Fibroblast of skin of left biceps (primary cell): ENCODE measurements at places on chromosomes 12 and 14.

DNA sequence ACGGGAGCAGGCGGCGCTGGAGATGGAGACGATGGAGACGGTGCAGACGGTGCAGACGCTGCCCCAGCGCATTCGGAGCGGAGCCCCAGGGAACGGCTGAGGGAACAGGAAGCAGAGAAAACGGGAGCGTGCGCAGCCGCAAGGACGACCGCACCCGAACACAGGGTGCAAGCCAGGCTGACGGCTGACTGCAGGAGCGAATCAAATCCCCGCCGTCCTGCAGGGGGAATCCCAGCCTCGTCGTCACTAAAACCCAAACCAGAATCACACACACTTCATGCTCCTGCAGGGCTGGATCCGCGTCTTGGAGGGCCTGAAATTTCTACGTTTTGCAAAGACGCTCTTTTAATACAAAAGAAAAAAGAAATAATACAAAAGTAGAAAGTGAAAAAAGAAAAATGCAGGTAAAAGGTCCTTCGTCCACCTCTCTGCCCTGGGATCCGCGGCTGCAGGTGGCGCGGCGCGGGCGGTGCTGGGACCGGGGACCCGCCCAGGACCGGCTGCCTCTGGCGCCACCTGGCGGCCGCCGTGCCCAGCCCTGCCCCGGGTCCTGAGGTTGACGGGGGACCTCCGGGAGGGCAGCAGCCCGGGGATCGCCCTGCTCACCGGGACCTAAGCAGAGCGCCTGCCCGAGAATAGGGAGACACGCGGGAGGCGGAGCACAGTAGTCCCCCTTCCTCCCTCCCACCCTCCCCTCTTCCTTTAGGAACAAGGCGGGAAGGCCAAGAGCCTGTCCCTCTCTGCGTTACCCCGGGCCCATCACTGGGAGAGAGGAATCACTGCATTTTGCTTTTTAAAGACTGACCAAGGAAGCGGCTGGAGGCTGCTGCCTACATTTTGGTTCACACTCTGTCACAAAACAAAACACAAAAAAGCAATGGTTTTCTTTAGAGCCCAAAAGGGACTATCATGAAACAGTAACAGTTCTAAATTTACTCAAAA is 20.1 kb downstream of the STX2 start:
- no peak for DNase-seq

GRCh38 chr14:105851716-105852377 is 325.5 kb downstream of the TMEM121 start:
- DNase-seq, result no peak

- no peak for DNase-seq
Observed at GRCh38 chr12:20120403-20120725, 248.0 kb upstream of the PDE3A start.

DNA sequence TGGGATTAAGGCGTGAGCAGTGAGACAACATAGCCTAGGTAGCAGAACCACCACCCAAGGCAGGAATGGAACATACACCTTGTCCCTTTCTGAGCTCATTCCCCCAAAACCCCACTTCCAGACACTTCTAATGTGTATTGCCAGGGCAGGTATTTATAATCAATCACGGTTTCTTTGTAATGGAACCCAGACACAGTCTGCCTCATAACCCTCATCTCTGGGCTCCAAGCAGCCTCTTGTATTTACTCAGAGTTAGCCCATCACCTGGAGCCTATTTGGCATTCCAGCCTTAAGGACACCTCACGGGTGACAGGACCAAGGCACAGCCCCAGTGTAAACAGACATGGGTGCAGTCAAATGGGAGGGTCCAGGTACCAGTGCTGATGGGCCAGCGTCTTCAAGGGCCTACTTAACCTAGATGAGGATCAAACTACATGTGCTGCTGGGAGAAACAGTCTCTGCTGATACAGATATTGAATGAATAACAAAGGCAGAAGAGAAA is 2.5 kb upstream of the HIGD1C start:
- no peak for DNase-seq

DNA sequence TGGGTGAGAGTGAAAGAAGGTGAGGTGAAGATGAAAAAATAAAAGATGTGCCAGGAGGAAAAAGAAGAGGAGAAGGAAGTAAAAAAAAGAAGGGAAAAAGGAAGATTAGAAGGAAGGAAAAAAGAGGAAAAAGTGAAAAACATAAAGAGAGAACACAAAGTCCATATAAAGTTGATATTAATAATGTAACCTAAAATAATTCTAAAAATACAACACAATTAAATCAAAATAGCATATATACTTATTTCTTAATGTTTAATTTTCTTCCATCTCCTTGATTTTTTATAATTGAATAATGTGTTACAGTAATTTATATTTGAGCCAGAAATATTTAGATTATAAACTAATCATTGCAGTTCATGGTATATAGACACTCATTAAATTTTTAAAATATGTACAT is 124.4 kb upstream of the NOVA1 start:
- no peak for DNase-seq
